Adrenal gland (tissue), 19 donors: ENCODE measurements at places on chromosomes 1 and 21. TPM values are rescaled to one million over a fixed set of nuclear protein-coding genes. Genes with fewer than 3 reads are reported as not detected.
A peak's percentile ranks its signal among the peaks of the same experiment; 100 is the strongest.

Gene S100A3
- not detected for total RNA-seq

Gene PLA2G2C
- not detected for total RNA-seq

Gene PHC2
- total RNA-seq, result 100 TPM

Gene PADI2
- 0.28 TPM for total RNA-seq

DNA sequence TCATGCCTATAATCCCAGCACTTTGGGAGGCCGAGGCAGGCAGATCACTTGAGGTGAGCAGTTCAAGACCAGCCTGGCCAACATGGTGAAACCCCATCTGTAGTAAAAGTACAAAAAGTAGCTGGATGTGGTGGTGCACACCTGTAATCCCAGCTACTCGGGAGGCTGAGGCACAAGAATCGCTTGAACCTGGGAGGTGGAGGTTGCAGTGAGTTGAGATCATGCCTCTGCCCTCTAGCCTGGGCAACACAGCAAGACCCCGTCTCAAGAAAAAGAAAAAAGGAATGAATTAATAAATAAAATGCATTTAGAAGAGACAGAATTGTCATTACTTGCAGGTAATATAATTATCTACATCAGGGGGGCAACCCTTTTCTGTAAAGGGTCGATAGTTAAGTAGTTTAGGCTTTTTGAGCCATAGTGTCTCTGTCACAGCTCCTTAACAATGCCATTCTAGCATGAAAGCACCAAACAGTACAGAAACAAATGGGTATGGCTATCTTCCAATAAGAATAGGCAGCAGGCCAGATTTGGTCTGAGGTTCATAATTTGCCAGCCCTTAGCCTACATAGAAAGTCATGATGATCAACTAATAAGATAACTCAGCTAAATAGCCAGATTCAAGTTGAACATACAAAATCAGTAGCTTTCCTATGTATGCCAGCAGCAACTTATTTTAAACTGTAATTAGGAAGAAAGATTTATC, 56.8 kb downstream of the RPRD2 start:
- H3K4me1 ChIP-seq, result no peaks in the 10 kb centered on the region
- DNase-seq, result no peak
- H3K27ac ChIP-seq, result no peak overlapping the region

GRCh38 chr1:31201931-31202360, 37.7 kb downstream of the NKAIN1 start:
- no peaks in the 10 kb centered on the region for H3K4me1 ChIP-seq
- no peaks in the 10 kb centered on the region for H3K27me3 ChIP-seq
- H3K36me3 ChIP-seq, result no peaks in the 10 kb centered on the region

GRCh38 chr1:23126801-23127200, 41.9 kb downstream of the LUZP1 start:
- no peak for DNase-seq
- no peaks in the 10 kb centered on the region for H3K27me3 ChIP-seq
- H3K27ac ChIP-seq, result no peak overlapping the region
- H3K4me3 ChIP-seq, result no peak overlapping the region
- H3K36me3 ChIP-seq, result no peaks in the 10 kb centered on the region
- H3K4me1 ChIP-seq, result peaks cover 27% of the 10 kb centered on the region

DNA sequence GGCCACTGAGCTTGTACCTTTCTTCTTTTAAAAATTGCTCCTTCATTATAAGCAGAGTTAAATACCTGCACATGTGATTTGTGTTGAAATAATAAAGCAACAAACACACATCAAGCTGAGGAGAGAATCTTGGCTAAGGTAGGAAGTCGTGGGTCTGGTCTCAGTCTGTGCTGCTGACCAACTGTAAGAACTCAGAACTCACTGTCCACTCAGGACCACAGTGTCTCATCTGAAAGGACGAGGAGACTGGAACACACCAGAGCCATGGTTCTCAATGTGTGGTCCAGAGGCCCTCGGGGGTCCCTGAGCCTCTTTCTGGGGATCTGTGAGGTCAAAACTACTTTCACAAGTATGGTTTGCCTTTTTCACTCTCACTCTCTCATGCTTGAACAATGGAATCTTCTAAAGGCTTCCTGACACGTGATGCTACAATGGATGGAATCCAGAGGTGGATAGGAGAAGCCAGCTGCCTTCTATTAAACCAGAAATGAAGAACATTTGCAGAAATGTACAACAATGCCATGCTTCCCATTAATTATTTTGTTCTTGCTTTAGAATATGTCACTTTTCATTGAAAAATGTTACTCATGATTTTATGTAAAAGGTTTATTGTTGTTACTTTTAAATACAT, 17.3 kb upstream of the ETS2 start:
- DNase-seq, result no peak
- H3K27ac ChIP-seq, result no peak overlapping the region
- no peaks in the 10 kb centered on the region for H3K4me1 ChIP-seq
- H3K36me3 ChIP-seq, result no peaks in the 10 kb centered on the region
- no peaks in the 10 kb centered on the region for H3K27me3 ChIP-seq
- H3K4me3 ChIP-seq, result no peak overlapping the region

Gene PTCH2
- 3.0 TPM for total RNA-seq

Gene OR2T11
- not detected for total RNA-seq

Gene ARF1
- total RNA-seq, result 384 TPM

DNA sequence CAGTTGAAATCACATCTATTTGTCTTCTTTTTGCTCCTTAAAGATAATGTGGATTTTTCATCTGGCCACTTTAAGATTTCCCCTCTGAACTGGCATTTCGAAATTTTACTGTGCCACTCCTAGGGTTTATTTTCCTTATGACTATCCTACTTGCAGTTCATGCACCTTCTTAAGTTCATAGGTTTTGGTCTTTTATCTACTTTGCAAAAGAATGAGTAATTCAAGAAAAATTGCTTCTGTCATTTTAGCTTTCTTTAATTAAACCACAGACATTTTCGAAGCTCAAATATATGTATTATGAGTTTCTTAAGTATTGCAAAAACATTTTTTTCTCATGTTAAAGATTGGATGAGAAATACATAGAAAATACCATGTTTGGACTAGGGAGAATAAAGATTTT, 1244.8 kb upstream of the TMPRSS15 start:
- H3K4me3 ChIP-seq, result no peak overlapping the region
- H3K27me3 ChIP-seq, result no peaks in the 10 kb centered on the region
- no peaks in the 10 kb centered on the region for H3K4me1 ChIP-seq

Gene FHAD1
- 1.2 TPM for total RNA-seq

DNA sequence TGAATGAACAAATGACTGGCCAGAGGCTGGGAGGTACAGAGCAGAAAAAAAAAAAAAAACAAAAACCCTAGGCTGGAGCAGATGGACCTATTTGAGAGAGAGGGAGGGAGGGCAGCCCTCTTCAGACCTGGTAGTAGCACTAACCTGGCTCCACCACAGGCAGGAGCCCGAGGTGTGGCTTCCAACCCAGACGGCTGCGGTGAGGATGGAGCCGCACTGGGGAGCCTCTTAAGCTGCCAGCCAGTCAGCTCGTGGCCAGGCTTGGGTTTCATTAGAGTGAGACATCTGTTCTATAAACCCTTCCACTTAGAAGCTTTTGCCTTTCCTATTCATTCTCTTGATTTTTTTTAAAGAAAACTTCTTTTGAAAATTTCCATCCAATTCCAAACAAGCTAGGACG, 16.8 kb downstream of the LGR6 start:
- H3K27me3 ChIP-seq, result peaks cover 24% of the 10 kb centered on the region
- no peak overlapping the region for H3K4me3 ChIP-seq
- no peaks in the 10 kb centered on the region for H3K36me3 ChIP-seq
- H3K4me1 ChIP-seq, result no peaks in the 10 kb centered on the region
- H3K27ac ChIP-seq, result no peak overlapping the region

- no peak for DNase-seq
- no peaks in the 10 kb centered on the region for H3K36me3 ChIP-seq
- peaks cover 9% of the 10 kb centered on the region for H3K27me3 ChIP-seq
- H3K4me1 ChIP-seq, result peaks cover 3% of the 10 kb centered on the region
- H3K4me3 ChIP-seq, result no peak overlapping the region
Observed at GRCh38 chr1:47998396-47998990, 1.3 kb upstream of the TRABD2B start.

DNA sequence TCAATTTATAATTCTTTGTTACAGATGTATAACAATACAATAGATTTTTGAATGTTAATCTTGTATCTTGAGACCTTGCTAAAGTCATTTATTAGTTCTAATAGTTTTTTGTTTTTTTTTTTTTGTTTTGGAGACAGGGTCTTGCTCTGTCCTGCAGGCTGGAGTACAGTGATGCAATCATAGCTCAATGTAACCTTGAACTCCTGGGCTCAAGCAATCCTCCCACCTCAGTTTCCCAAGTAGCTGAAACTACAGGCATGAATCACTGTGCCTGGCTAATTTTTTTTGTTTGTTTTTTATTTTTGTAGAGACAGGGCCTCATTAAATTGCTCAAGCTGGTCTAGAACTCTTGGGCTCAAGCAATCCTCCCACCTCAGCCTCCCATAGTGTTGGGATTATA, 26.2 kb upstream of the DIPK1A start:
- H3K27me3 ChIP-seq, result no peaks in the 10 kb centered on the region
- H3K4me3 ChIP-seq, result no peak overlapping the region
- no peak overlapping the region for H3K27ac ChIP-seq

Gene RPS27
- 1,401 TPM for total RNA-seq

Gene F3
- 38.9 TPM for total RNA-seq

Gene GRHL3
- total RNA-seq, result not detected

DNA sequence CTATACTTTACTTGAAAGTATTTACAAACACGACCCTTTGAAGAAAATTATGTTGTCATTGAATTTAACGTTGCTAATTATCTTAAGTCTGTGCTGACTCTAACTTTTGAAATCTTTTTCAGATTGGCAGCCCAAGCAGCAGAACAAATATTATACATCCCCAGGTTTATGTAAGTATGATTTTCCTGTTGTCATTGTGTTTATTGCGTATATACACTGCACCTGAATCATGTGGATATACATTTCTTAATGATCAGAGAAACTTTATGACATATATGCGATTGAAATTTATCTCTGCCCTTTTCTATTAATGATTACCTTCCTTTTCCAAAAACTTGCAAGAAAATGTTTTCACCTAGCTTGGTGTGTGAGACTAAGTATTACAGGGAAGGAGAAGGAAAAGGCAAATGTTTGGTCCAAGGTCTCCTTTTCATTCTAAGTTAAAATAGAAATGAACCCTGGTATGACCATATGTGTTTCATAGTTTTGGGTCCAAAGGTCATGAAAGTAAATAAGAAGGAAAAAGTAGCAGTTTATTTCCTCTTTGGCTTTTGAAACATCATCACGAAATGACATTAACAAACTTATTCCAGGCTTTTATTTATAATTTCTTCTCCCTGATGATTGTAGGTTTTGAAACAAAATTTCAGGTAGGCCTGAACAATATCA, 116.8 kb downstream of the VPS13D start:
- H3K27me3 ChIP-seq, result no peaks in the 10 kb centered on the region
- H3K36me3 ChIP-seq, result no peaks in the 10 kb centered on the region
- no peak overlapping the region for H3K4me3 ChIP-seq
- H3K27ac ChIP-seq, result no peak overlapping the region
- no peaks in the 10 kb centered on the region for H3K4me1 ChIP-seq

GRCh38 chr21:44071359-44072104, 35.7 kb upstream of the PWP2 start:
- no peak overlapping the region for H3K27ac ChIP-seq
- H3K36me3 ChIP-seq, result no peaks in the 10 kb centered on the region
- DNase-seq, result no peak
- H3K27me3 ChIP-seq, result no peaks in the 10 kb centered on the region
- no peaks in the 10 kb centered on the region for H3K4me1 ChIP-seq

DNA sequence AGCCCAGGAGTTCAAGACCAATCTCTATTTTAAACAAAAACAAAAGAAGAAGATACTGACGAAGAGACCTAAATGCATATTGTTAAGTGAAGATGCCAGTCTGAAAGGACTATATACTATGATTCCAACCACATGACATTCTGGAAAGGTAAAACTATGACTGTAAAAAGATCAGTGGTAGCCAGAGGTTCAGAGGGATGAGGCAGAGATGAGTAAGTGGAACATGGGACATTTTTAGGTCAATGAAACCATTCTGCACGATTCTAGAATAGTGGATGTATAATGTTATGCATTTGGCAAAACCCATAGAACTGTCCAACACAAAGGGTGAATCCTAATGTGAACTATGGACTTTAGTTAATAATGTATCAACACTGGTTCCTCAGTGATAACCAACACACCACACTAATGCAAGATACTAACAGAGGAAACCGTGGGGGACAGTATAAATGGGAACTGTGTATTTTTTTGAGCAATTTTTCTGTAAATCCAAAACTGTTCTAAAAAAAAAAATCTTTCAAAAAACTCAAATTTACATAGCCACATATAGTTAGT, 8.2 kb downstream of the RC3H1 start:
- no peak overlapping the region for H3K27ac ChIP-seq
- H3K4me3 ChIP-seq, result no peak overlapping the region
- H3K36me3 ChIP-seq, result no peaks in the 10 kb centered on the region
- H3K27me3 ChIP-seq, result no peaks in the 10 kb centered on the region

Gene CELA2B
- 28.1 TPM for total RNA-seq

Gene WDR77
- total RNA-seq, result 22.9 TPM

DNA sequence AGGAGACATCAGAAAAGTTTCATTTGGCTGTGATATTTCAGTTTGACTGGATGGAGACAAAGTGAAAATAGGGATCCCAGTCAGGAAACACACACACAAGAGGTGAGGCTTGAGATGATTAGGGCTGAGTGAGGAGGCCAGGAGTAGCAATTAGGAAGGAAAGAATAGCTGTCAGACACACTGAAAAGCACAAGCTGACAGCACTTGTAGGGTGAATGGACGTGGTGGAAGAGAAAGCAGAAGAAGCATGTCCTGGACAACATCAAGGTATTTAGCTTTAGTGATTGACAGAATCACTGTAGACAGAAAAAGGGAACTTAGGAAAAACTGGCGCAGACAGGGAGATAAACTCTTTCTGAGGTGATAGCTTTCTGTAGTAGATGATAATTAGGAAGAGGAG, 347.7 kb downstream of the TGFB2 start:
- no peaks in the 10 kb centered on the region for H3K4me1 ChIP-seq
- no peak for DNase-seq
- no peak overlapping the region for H3K4me3 ChIP-seq
- no peaks in the 10 kb centered on the region for H3K27me3 ChIP-seq

GRCh38 chr1:1627829-1628753, 3.9 kb upstream of the MMP23B start:
- no peak overlapping the region for H3K4me3 ChIP-seq
- DNase-seq, result no peak
- H3K27me3 ChIP-seq, result peaks cover 7% of the 10 kb centered on the region
- H3K27ac ChIP-seq, result no peak overlapping the region
- H3K4me1 ChIP-seq, result peaks cover 5% of the 10 kb centered on the region

- H3K36me3 ChIP-seq, result no peaks in the 10 kb centered on the region
- H3K27ac ChIP-seq, result no peak overlapping the region
- no peaks in the 10 kb centered on the region for H3K4me1 ChIP-seq
- no peak overlapping the region for H3K4me3 ChIP-seq
- no peaks in the 10 kb centered on the region for H3K27me3 ChIP-seq
Observed at GRCh38 chr1:161241682-161242081, 3.7 kb upstream of the NR1I3 start.

GRCh38 chr1:81590171-81590570, 210.6 kb upstream of the ADGRL2 start:
- DNase-seq, result no peak
- no peak overlapping the region for H3K4me3 ChIP-seq
- no peaks in the 10 kb centered on the region for H3K27me3 ChIP-seq

Gene SPRR3
- not detected for total RNA-seq

- H3K36me3 ChIP-seq, result peaks cover 75% of the 10 kb centered on the region
- no peaks in the 10 kb centered on the region for H3K27me3 ChIP-seq
- H3K4me1 ChIP-seq, result peaks cover 54% of the 10 kb centered on the region
- no peak overlapping the region for H3K4me3 ChIP-seq
- peak; percentile 84 for DNase-seq
Observed at GRCh38 chr1:11797525-11798216, 8.1 kb downstream of the MTHFR start.

Gene FAM76A
- 11.6 TPM for total RNA-seq

- H3K27me3 ChIP-seq, result no peaks in the 10 kb centered on the region
- H3K4me1 ChIP-seq, result no peaks in the 10 kb centered on the region
- no peak overlapping the region for H3K4me3 ChIP-seq
- no peaks in the 10 kb centered on the region for H3K36me3 ChIP-seq
- DNase-seq, result no peak
Observed at GRCh38 chr1:246333855-246334254, 173.2 kb downstream of the SMYD3 start.
